ENCODE measurements at places on chromosomes 5 and 9. TPM values are rescaled to one million over a fixed set of nuclear protein-coding genes. Genes with fewer than 3 reads are reported as not detected.

Gene KCTD16
- total RNA-seq, result 6.6 TPM

Gene REEP2
- total RNA-seq, result 0.41 TPM

Gene IFNA21
- total RNA-seq, result not detected

Gene FUT7
- not detected for total RNA-seq

Gene GKAP1
- 4.4 TPM for total RNA-seq

Gene UBE2QL1
- 0.61 TPM for total RNA-seq

Gene HAND1
- total RNA-seq, result 0.08 TPM

- no peaks in the 10 kb centered on the region for H3K36me3 ChIP-seq
- DNase-seq, result no peak
- no peak overlapping the region for H3K27ac ChIP-seq
- no peaks in the 10 kb centered on the region for H3K27me3 ChIP-seq
- no peaks in the 10 kb centered on the region for H3K4me1 ChIP-seq
- H3K4me3 ChIP-seq, result no peak overlapping the region
These were observed 62.4 kb downstream of the SMIM23 start for GRCh38 chr5:171848006-171848405.

GRCh38 chr5:32379421-32379820 lies 65.1 kb downstream of the ZFR start:
- no peak for DNase-seq
- no peak overlapping the region for H3K27ac ChIP-seq
- H3K36me3 ChIP-seq, result no peaks in the 10 kb centered on the region
- no peaks in the 10 kb centered on the region for H3K4me1 ChIP-seq
- H3K4me3 ChIP-seq, result no peak overlapping the region
- no peaks in the 10 kb centered on the region for H3K27me3 ChIP-seq

- no peaks in the 10 kb centered on the region for H3K27me3 ChIP-seq
- H3K4me3 ChIP-seq, result no peak overlapping the region
- no peaks in the 10 kb centered on the region for H3K36me3 ChIP-seq
- DNase-seq, result no peak
- no peaks in the 10 kb centered on the region for H3K4me1 ChIP-seq
These were observed 61.9 kb downstream of the SNX24 start for GRCh38 chr5:122907276-122907675.

DNA sequence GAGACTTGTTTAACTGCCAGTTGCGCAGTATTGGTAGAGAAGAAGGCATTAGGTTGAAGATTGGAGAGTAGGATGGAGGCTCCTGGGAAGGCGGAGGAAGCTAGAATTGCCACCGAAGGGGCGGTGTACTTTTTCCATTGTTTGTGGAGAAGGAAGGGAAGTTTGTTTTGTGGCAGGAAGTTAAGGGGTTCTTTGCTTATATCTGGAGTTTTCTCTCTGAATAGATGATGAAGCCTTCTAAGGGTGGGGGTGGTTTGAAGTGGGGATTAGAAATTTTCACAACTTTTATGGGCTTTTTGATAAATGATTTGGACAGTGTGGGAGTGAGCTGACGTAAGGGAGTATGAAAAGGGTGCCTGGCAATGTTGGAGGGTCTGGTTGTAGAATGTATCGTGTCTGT lies 59.3 kb downstream of the SNX30 start:
- no peaks in the 10 kb centered on the region for H3K4me1 ChIP-seq
- no peaks in the 10 kb centered on the region for H3K27me3 ChIP-seq
- no peaks in the 10 kb centered on the region for H3K36me3 ChIP-seq
- H3K4me3 ChIP-seq, result no peak overlapping the region

DNA sequence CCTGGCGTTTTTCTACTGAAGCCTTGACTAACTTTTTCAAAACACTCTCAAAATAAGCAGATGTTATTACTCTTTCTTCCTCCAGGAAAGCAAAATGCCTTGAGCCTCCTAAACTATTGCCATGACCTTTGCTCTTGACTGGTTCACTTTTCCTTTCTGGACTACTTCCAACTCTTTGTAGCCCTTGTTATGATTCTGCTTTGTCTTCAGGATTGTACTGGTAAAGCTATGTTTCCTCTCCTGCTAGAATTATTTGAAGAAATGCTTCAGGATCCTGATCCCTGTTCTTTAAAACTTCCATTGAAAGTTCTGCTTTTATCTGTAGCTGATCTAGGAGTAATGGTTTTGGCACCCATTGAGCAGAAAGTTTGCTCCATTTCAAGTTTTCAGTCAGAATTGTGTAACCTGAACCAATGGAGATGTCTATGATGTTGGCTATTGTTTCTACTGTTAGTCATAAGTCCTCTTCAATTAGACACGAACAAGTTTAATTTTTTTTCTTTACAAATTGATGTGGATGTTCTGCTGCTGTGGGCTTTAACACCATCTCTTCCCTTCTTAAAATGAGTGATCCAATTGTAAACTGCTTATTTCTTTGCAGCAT lies 1356.4 kb downstream of the EFNA5 start:
- no peaks in the 10 kb centered on the region for H3K27me3 ChIP-seq
- H3K36me3 ChIP-seq, result no peaks in the 10 kb centered on the region
- no peak overlapping the region for H3K4me3 ChIP-seq
- no peak for DNase-seq

DNA sequence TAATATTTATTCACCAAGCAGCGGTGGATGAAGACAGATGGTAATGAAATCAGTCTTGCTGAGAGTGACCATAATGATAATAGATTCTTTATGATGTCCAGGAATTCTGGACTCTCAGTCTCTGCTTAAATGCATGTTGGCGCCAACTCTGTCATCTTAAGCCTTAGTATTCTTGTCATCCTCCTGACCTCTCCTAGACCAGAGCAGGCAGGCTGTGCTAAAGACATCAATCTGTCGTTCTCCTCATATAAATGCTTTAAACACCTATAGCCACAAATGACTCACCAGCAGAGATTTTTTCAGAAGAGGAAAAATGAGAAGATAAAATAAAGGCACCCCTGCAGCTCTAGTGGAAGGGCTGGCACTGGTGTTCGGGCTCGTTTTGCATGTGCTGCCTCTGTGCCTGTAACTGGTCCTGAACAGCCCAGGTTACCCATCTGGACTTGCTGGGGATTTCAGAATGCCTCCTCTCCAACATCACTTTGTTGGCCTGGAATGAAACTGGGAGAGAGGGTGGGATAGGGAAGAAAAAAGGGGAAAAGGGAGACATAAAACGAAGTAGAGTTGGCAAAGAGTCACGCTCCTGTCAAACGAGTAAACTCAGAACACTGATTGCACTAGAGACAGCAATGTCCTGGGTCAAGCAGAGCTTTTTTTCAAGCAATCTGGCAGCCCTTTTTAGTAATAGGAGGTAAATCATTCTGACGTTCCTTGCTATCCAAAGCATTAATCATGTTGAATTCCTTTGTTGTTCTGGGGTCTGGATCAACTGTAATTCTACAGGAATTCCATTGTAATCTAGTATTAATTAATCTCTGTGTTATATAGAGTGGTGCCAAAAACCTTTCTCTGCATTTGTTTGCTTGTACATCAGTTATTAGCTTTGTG lies 195.5 kb upstream of the CLINT1 start:
- H3K4me1 ChIP-seq, result no peaks in the 10 kb centered on the region
- no peak overlapping the region for H3K27ac ChIP-seq

DNA sequence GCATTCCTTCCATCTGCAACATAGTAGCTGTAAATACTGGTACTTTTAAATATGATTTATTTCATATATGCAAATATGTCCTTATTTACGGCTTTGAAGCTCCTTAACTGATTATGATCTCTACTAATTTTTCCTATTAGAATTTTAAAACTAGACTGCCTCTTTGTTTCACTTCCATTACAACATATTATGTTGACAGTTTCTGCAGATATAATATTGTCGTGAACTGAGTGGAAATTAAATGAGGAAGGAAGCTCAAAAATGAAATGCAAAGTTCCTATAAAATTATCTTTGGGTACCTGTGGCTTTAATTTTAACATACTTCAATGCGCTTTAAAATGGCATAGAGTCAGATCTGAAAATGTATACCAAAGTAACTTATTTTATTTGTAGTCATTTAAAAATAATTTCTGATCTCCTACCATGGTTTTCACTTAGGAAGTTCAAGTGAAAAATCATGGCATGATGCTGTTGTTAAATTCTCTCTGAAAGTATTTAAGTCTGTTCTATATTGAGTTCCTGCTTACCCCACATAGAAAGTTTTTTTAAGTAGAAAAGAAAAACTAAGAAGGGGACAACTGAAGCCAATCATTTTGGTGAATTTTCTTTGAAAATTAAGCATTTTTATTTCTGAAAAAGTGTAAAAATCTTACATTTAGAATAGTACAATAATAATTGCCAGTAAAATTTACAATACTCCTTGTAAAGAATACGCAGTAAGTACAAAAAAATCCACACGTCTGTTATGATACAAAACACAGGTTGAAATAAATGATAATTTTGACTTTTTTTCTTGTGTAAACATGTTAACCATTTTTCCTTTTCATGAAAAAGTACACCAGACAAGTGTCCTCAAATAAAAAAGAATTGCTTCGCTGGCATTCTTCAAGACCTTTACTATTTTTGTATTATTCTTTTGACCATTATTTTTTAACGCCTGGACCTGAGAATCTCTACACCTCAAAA lies 2.6 kb downstream of the FOXD1 start:
- no peak for DNase-seq
- H3K27me3 ChIP-seq, result peaks cover 48% of the 10 kb centered on the region
- H3K36me3 ChIP-seq, result no peaks in the 10 kb centered on the region
- H3K27ac ChIP-seq, result no peak overlapping the region

GRCh38 chr9:107283623-107284616 lies 841 bp downstream of the RAD23B start:
- H3K27me3 ChIP-seq, result no peaks in the 10 kb centered on the region
- peak overlapping the region; percentile 100 for H3K4me3 ChIP-seq
- peak overlapping the region; percentile 99 for H3K27ac ChIP-seq
- peak; percentile 82 for DNase-seq
- H3K4me1 ChIP-seq, result peaks cover 16% of the 10 kb centered on the region
- H3K36me3 ChIP-seq, result no peaks in the 10 kb centered on the region

DNA sequence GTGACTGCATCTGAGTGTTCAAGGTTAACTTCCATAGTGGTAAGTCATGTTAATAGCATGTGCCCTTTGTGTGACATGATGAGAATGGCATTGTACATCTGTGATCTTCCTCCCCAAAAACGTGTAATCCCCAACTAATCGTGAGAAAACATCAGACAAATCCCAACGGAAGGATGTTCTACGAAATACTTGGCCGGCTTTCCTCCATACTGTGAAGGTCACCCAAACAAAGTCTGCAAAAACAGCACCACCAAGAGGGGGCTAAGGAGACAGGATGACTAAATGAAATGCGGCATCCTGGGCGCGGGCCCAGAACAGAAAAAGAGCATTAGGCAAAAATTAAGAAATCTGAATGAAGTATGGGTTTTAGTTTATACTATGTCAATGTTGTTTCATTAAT lies 81.8 kb downstream of the MED10 start:
- no peak for DNase-seq
- no peak overlapping the region for H3K4me3 ChIP-seq
- H3K27me3 ChIP-seq, result no peaks in the 10 kb centered on the region
- H3K36me3 ChIP-seq, result no peaks in the 10 kb centered on the region
- H3K27ac ChIP-seq, result no peak overlapping the region

GRCh38 chr5:61401726-61402125 lies 69.7 kb downstream of the ZSWIM6 start:
- DNase-seq, result no peak
- no peaks in the 10 kb centered on the region for H3K36me3 ChIP-seq
- peaks cover 22% of the 10 kb centered on the region for H3K4me1 ChIP-seq
- no peak overlapping the region for H3K4me3 ChIP-seq
- no peak overlapping the region for H3K27ac ChIP-seq
- H3K27me3 ChIP-seq, result no peaks in the 10 kb centered on the region

GRCh38 chr9:37336150-37336549 lies 86.3 kb upstream of the GRHPR start:
- no peak for DNase-seq
- H3K36me3 ChIP-seq, result no peaks in the 10 kb centered on the region
- no peak overlapping the region for H3K4me3 ChIP-seq
- H3K4me1 ChIP-seq, result no peaks in the 10 kb centered on the region
- H3K27ac ChIP-seq, result no peak overlapping the region

- H3K27me3 ChIP-seq, result no peaks in the 10 kb centered on the region
- no peaks in the 10 kb centered on the region for H3K36me3 ChIP-seq
- H3K27ac ChIP-seq, result no peak overlapping the region
- H3K4me1 ChIP-seq, result no peaks in the 10 kb centered on the region
- peak; percentile 3 for DNase-seq
- H3K4me3 ChIP-seq, result no peak overlapping the region
These were observed 22.0 kb upstream of the RXRA start for GRCh38 chr9:134304261-134304660.

- H3K4me3 ChIP-seq, result no peak overlapping the region
- H3K27ac ChIP-seq, result no peak overlapping the region
- no peaks in the 10 kb centered on the region for H3K27me3 ChIP-seq
- no peak for DNase-seq
- no peaks in the 10 kb centered on the region for H3K36me3 ChIP-seq
These were observed 25.5 kb downstream of the PLAC8L1 start for GRCh38 chr5:146079695-146080373.

Data from pancreas (tissue), 10 donors.